ENCODE measurements at places on chromosomes 12 and 14.
A peak's percentile ranks its signal among the peaks of the same experiment; 100 is the strongest.

DNA sequence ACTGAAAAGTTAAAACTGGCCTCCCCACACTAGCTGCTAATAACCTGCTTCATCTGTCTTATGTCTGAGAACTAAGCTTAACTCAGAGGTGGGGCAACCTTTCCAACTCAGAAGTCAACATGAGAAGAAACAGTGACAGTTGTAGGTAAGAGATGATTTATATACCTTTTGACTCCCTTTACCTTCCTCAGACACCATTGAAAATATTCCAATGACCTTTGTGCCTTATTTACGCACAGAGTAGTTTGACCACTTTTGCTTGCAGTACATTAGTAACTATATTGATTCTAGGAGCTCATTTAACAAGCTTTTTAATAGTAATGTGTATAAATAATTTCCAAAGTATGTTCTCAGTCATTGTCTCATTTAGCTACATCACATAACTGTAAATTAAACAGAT, 77.6 kb downstream of the ALX1 start:
- DNase-seq = no peak

DNA sequence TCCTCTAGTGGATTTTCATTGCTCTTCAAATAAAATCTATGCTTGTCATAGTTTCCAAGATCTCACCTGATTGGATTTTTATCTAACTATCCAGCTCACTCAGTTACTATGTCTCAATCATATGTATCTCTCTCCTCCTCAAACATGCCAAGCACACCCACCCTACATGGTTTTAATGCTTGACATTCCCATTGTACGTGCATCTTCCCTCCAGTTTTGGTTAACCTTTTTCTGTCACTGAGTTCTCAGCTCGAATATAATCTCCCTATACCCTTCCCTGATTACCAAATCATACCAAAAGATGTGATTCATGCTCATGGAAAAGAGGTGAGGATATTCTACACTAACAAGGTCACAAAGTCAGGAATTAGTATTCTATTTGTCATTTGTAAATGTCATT, 12.0 kb upstream of the PTPRQ start:
- DNase-seq = no peak

GRCh38 chr14:67409461-67409860, 2.5 kb downstream of the PLEK2 start:
- no peak for DNase-seq

DNA sequence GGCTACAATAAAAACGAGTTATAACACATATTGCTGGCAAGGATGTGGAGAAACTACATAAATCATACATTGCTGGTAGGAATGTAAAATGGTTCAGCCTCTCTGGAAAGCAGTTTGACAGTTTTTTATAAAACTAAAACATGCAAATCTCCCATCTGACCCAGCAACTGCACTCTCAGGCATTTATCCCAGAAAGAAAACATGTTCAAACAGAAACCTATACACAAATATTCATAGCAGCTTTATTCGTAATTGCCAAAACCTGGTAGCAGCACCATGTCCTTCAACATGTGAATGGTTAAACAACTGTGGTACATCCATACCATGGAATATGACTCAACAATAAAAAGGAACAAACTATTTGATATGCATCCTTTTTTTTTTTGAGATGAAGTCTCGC, 10.1 kb upstream of the TMCC3 start:
- DNase-seq = no peak

GRCh38 chr12:89821896-89822295, 113.3 kb upstream of the ATP2B1 start:
- no peak for DNase-seq

DNA sequence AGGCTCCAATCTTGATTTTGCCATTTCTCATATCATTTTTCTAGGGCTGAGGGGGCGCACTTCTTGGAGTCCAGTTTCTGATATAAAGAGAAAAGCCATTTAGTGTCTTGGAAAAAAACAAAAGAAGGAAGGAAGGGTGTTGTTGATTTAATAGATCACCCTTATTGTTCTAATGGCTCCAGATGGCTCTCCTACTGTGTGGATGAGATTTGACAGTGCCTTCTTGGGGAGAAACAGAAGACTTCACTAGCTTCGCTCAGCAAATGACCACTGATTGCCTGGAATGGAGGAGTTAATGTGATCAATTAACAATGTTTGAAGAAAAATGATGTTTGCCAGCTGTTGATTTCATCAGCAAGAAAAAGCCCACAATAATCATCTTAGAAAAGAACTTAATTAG, 216.2 kb downstream of the APAF1 start:
- no peak for DNase-seq

- no peak for DNase-seq
Observed at GRCh38 chr14:35252451-35252868, 39.7 kb upstream of the PSMA6 start.

DNA sequence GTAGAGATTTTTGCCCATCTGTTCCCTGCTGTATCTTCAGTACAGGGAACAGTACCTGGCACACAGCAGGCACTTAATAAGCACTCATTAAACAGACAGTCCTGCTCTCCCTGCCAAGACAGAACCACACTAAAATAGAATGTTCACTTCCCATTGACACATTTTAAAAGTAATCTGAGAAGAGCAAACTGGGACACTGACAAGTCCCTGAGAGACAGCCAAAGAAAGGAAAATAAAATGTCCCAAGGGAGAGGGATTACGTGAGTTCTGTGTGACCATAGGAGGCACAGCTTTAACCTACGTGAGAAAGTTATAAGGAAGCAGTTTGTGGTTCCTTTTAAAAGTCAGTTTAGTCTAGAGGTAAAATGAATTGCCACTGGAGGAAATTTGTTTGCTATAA, 43.9 kb upstream of the SYCP3 start:
- no peak for DNase-seq

DNA sequence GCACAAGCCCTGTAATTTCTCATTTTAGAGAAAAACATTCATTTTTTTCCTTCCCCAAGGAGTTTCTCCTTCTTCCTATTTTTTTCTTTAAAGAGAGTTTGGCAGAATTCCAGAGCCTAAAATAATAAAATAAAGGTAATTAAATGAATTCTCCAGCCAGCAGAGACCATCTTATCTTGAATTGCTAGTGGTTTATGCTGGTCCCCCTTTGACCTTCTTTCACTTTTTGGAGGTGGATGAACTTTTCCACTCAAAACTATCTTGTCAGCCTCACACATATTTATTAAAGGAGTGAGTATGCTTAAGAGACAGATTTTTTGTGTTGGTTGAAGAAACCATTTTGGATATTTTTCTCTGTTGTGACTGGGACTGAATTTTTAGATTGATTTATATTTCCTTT, 47.6 kb downstream of the ADIPOR2 start:
- DNase-seq = no peak

GRCh38 chr12:116245189-116245588, 32.3 kb downstream of the MED13L start:
- DNase-seq = no peak

DNA sequence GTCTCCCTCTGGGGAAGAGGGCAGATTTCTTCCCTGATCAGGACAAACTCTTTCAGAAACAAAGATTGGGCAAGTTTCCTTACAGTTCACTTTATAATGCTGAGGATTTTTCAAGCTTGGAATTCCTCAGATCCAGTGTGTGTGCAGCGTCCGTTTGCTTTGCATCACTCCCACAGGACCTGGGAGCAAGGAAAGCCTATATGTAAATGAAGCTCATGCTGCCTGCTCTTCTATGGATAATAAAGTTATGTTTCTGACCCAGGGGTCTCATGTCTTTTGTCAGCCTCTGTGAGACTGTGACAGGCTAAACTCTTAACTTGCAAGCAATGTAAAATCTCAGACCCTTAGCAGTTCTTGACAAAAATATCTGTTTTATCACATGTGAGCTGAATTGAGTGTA, 41.6 kb downstream of the TRHDE start:
- DNase-seq = peak; percentile 29

- DNase-seq = peak; percentile 51
Observed at GRCh38 chr14:91418387-91419043, 895 bp upstream of the CCDC88C start.

- DNase-seq = peak; percentile 62
Observed at GRCh38 chr12:48084066-48084465, 21.8 kb downstream of the SENP1 start.

- no peak for DNase-seq
Observed at GRCh38 chr12:117144599-117144998, 45.4 kb upstream of the TESC start.

DNA sequence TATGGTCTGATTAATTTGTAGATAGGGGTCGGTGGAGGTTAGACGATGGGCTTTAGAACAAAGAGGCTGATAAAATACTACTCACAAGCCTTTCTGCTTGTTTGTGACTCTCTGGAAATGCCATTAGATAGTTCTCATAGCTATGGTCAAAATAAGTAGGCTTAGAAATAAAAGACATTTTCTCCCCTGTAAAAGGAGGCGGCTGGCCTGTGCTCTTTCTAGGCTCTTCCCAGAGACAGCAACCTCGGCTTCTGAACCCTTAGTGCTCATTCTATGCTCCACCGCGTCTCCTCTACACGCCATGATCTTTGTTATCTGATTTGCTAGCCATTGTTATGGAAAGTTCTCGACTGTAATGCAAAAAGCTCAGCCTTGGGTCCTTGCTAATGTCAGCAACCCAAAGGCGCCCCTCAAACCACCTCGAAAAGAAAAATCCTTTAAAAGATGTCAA, 64.5 kb downstream of the CRADD start:
- no peak for DNase-seq

DNA sequence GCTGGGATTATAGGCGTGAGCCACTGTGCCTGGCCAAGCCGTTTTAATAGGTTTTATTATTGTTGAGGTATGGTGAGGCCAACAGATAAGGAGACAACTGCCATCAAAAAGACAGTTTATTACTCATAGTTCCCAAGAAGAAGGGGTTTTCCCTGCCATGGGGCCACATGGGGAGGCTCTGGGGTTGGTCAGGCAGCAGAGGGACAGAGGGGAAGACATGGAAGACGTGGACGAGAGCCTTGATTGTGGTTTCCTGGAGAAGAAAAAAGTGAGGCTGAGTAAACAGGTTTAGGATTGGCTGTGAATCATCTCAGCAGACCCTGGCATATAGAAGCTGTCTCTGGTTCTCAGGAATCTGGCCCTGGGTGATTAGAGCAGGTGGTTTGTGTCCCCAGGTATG, 69.9 kb downstream of the FOXN4 start:
- DNase-seq = no peak

GRCh38 chr12:131075194-131075593, 121.5 kb downstream of the ADGRD1 start:
- DNase-seq = no peak

DNA sequence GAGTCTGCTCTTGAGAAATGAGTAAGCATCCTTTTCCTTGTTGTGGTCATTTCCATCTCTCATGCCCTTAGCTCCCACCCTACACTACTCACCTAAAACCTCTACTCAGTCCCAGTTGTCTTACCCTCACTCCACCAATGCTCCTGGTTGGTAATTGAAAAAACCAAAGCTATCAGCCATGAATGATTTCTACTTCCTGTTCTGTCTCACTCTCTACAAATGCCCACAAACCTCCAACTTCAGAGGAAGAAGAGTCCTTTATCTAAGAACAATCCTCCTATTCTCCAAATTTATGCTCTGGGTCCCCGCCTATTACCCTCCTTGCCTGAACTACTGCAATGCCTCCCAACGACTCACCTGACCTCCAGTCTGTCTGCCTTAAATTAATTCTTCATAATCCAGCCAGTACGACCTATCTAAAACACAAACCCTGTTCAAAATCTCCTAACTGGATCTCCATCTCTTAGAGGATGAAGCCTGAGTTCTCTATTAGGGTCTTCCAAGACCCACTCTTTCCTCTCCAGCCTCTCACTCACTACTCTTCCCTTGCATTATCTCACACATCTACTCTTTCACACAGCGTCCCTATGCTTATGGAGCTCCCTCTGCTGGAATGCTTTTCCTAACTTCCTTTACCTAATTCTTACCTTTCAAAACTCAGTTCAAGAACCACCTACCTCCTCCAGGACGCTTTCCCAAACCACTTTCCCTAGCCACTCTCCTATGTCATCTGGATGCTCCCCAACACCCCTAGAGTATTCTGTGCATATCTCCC, 2.2 kb downstream of the DHRS1 start:
- peak; percentile 58 for DNase-seq

- no peak for DNase-seq
Observed at GRCh38 chr12:117105902-117106301, 6.7 kb upstream of the TESC start.

DNA sequence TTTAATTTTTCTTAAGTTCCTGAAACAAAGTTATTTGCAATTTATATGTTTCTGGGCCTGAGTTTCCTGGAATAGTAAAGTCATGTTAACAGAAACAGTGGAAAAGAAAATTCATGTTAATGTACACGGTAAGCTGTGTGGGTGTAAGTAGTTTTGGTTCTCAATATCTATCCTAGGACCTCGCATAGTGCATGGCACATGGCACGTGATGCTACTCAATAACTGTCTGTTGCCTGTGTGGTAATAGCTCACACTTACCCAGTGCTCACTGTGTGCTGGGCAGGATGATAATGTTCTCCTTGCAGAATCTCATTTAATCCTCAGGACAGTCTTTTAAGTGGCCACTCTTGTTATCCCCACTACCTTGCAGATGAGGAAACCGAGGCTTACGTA, 100.7 kb downstream of the DUSP16 start:
- no peak for DNase-seq

GRCh38 chr14:55085060-55085660, 33.7 kb downstream of the MAPK1IP1L start:
- no peak for DNase-seq

GRCh38 chr14:72521968-72522741, 371.7 kb downstream of the DPF3 start:
- no peak for DNase-seq

- DNase-seq = no peak
Observed at GRCh38 chr12:101746661-101747060, 7.4 kb upstream of the SYCP3 start.

DNA sequence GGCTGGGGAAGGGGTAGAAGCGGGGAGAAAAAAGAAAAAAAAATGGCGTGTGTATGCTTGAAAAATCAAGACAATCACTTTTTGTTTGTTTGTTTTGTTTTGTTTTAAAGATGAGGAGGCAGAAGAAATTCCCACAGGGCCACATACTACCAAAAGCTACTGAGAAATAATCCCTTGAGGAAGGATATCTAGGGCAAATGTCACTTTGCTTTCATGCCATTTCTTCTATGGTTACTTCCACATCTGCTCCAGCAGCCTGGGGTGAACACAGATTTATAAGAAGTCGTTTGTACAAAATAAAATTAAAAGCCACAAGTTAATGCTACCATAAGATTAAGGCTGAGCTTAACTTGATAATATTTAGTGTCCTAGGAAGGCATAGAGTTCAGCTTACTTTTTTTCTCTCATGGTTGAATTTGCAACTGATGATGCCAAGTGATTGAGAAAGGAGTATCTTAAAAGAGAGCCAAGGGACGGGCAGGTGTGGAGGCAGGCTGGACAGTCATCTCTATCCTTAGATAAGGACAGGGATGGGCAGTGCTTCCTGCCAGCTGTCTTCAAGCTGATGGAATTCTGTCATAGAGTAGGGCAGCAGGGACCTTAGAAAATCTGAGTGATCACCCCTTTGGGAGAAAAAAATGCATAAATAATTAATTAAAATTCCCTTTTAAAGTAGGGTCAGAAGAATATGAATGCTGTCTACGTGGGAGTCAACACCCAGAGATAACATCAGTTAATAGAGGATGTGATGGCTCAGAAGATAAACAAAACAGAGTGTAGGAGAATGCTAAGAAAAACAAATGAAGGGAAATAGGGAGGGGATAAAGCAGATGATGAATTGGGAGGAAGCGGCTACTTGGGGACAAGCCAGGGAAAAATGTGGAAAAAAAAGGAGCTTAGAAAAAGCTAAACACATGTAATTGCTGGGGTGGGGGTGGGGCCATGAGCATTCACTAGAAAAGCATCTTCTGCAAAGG, 57.1 kb downstream of the DYRK2 start:
- peak; percentile 68 for DNase-seq

Measured in choroid plexus epithelial cell (primary cell).